ENCODE measurements at places on chromosomes 7 and 10.

GRCh38 chr7:44706788-44707557, 41.7 kb upstream of the ZMIZ2 start:
- DNase-seq: no peak

- DNase-seq: no peak
Measured at GRCh38 chr10:59805014-59805413, 51.8 kb upstream of the MRLN start.

DNA sequence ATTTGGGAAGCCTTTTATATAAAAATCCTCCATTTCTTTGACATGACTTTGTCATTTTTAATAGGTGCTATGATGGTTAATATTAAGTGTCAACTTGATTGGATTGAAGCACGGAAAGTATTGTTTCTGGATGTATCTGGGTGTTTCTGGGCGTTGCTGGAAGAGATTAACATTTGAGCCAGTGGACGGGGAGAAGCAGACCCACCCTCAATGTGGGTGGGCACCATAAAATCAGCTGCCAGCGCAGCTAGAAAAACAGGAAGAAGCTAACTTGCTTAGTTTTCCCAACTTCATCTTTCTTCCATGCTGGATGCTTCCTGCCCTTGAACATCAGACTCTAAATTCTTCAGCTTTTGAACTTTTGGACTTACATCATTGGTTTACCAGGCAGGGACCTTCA, 1003.0 kb downstream of the SORCS3 start:
- no peak for DNase-seq

GRCh38 chr7:36202398-36202797, 49.3 kb downstream of the EEPD1 start:
- DNase-seq: no peak

DNA sequence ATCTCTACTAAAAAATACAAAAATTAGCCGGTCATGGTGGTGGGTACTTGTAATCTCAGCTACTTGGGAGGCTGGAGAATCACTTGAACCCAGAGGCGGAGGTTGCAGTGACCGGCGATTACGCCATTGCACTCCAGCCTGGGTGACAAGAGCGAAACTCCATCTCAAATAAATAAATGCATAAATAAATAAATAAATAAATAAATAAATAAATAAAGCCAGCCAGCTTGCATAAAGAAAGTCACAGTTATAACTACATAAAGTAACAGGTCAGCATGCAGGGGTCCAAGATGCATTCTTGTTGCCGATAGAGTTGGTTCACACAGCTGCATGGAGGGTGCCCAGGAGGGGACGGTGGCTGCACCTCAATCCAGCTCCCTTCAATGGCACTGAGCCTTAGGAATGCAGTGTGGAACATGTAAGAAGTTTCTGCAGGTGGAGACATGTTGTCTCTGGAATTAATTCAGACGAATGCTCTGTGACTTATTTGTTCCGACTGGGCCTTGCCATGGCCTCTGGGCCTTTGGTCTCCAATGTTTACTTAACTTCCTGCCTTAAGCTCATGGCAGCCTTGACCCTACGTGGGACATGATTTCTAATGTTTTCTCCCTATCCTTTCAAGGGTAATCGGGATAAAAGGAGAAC, 159.6 kb upstream of the PRKCQ start:
- no peak for DNase-seq

DNA sequence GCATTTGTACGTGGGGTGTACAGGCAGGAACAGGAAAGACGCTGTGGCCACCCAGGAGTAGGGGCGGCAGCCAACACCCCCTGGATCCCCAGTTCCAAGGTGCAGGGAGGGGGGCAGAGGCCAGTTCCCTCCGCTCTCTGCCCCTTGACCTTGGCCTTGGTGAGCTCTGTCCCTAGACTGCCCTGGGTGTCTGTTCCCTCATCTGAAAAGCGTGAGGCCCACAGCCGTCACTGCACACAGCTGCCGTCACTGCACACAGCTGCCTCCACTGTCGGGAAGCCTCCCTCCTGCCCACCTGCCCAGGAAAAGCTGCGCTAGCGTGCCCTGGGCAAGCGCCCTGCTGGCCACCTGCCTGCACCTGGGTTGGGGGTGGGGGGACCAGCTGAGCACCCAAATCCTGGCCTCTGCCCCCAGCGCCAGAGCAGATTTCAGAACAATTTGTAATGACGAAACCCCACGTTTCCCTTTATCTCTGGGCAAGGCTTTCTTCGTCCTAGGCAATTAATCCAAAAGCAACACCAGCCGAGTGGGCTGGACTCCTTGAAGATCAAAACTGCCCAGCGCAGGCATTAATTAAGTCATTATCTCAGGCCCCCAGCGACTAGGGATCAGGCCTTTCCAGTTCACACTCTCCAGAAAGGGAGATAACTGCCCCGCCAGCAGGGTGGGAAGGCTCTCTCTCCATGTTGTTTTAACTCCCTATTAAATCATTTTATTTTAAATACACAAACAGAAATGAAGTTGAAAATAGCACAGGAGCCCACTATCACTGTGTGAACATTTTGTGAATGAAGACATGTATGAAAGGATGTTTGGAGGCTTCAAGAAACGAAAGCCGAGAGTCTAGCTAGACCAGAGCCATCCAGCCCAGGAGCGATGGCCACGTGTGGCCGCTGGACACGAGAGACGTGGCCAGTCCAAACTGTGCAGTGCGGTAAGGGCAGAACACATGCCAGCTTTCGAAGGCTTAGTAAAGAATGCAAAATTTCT, 4.0 kb upstream of the PDGFA start:
- DNase-seq: no peak

- DNase-seq: no peak
Measured at GRCh38 chr7:42222125-42222524, 14.9 kb downstream of the GLI3 start.

DNA sequence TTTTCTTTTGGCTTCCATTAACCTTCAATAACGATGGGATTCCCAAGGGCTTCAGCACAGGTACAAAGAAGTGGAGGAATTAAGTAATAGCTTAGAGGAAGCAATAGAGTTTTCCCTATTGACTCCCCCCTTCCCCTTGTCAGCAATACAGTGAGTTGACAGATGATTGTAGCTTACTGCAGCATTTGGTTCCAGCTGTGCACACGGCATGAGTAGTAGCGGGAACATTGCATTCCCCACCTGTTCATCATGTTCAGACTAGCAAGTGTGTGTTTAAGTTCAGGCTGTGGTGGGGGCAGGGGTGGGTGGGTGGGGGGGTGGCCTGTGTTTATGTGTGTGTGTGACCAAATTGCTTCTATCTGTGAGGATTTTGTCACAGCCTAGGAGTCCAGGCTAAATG, 4.6 kb upstream of the ADRA2A start:
- no peak for DNase-seq

DNA sequence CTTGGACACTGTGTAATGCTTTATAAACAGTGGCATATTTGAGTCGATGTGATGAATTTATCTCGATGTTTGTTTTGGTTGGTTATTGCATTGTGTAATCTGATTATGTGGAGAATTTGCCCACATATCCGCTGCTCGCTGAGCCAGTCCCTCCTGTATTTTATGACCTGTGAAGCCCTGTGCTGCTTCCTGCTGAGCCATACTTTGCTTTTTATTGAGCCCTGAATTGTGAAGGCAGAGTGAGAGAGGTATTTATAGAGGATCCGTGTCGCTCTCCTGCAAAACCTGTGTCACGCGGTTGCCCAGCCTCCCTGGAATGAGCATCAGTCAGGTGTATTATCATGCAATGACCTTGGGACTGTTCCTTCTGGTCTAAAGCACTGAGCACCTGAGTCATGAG, 253.7 kb downstream of the ARHGAP21 start:
- no peak for DNase-seq

DNA sequence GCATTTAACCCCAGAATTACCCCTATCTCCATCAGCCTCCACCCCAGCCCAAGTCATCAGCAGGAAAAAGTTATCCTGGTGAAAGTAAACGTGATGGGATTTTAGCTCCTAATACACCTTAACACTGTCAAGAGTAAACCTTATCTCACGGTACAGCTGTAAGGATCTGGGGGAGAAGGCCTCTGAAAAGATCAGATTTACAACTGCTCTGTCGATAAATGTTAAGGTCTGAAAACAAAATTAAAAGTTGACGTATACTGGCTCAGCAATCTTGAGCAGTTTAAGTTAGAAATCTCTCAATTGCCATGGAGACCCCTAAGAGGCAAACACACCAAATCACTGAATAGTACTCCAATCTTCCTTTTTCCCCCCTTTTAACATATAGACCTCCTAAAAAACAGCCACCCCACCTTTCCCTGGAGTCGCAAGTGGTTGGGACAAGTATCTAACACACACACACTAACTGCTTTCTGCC, 6.1 kb downstream of the SKAP2 start:
- no peak for DNase-seq

GRCh38 chr10:26857991-26858706, 2.6 kb downstream of the ABI1 start:
- no peak for DNase-seq

GRCh38 chr10:46547541-46548497, 8.6 kb downstream of the GPRIN2 start:
- DNase-seq: no peak

- no peak for DNase-seq
Measured at GRCh38 chr10:51950371-51950995, 251.1 kb upstream of the CSTF2T start.

- no peak for DNase-seq
Measured at GRCh38 chr10:88687853-88688467, 18.1 kb upstream of the LIPK start.

GRCh38 chr7:90631502-90631901, 35.4 kb downstream of the CDK14 start:
- no peak for DNase-seq

All from anterior cingulate cortex (tissue), 58 donors.